Vagina (tissue), 2 donors: ENCODE measurements at places on chromosomes 16 and 17.
A peak's percentile ranks its signal among the peaks of the same experiment; 100 is the strongest.

DNA sequence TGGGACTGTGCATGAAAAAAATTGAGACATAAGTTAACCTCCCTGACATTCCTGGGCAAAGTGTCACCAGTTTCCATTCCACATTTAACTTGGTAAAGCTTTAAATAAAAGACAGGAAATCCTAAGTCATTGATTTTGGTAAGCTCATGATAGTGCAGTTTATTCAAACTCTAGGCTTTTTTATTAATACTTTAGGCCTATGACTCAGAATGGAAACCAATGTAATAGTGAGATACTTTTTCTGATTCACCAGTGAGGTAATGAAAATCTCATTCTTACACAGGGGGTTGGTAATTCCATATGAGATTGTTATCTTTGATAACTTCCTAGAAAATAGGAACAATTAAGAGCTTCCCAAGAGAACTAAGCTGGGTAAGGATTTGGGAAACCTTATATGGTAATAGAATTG, 91.1 kb downstream of the NLK start:
- no peaks in the 10 kb centered on the region for H3K27me3 ChIP-seq
- H3K27ac ChIP-seq = no peak overlapping the region
- no peak for DNase-seq
- no peak overlapping the region for H3K4me3 ChIP-seq

- H3K36me3 ChIP-seq = no peaks in the 10 kb centered on the region
- H3K27ac ChIP-seq = no peak overlapping the region
- DNase-seq = no peak
- no peak overlapping the region for H3K4me3 ChIP-seq
- H3K4me1 ChIP-seq = no peaks in the 10 kb centered on the region
- no peaks in the 10 kb centered on the region for H3K27me3 ChIP-seq
Observed at GRCh38 chr16:87033021-87033471, 284.1 kb downstream of the C16orf95 start.

DNA sequence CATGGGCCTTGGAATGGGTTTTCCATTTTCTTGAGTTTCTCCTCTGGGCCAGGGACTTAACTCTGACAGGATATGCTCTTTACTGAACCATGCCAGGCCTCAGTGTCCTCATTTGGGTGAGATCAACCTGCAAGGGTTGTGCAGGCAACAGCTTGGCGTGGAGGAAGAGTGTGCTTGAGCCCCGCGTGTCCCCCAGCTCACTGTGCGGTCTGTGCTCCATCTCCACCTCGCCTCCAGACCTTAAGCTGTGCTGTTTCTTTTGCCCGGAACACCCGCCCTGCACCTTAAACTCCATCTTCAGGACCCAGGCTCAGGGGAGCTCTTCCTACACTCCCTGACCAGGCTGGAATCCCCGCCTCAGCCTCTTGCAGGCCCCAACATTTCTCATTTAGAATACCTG, 9.7 kb downstream of the RUSF1 start:
- H3K27me3 ChIP-seq = no peaks in the 10 kb centered on the region
- no peak overlapping the region for H3K4me3 ChIP-seq
- no peak overlapping the region for H3K27ac ChIP-seq
- H3K36me3 ChIP-seq = no peaks in the 10 kb centered on the region

- no peaks in the 10 kb centered on the region for H3K27me3 ChIP-seq
- no peak for DNase-seq
- no peaks in the 10 kb centered on the region for H3K36me3 ChIP-seq
- peak overlapping the region; percentile 67 for H3K27ac ChIP-seq
- no peak overlapping the region for H3K4me3 ChIP-seq
Observed at GRCh38 chr17:76262732-76263344, 2.3 kb upstream of the UBALD2 start.

- no peak overlapping the region for H3K4me3 ChIP-seq
- no peaks in the 10 kb centered on the region for H3K36me3 ChIP-seq
- H3K27ac ChIP-seq = peak overlapping the region; percentile 43
Observed at GRCh38 chr17:77456951-77457548, 316.3 kb downstream of the SEC14L1 start.
